Hippocampal formation (tissue), 2 donors: ENCODE measurements at places on chromosomes 4 and X.

GRCh38 chr4:137532869-137533236 is 559 bp upstream of the PCDH18 start:
- no peak for DNase-seq

DNA sequence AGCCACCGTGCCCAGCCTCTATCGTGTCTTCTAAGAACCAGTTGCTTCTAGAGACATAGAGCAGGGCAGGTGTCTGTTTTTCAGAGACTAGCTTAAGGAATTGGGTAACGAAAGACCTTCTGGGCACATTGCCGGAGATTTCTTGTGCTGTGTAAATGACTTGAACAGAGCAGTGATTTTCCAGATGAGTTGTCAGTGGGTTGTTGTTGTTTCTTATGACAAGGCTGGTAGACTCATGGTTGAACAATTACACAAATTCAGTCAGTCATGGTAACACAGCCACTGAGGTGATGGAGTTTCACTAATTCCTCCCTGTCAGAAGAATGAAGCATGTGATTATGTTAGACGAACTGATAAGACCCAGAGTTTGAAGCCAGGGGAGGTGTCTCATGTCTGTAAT is 20.5 kb upstream of the DDX3X start:
- DNase-seq = no peak

DNA sequence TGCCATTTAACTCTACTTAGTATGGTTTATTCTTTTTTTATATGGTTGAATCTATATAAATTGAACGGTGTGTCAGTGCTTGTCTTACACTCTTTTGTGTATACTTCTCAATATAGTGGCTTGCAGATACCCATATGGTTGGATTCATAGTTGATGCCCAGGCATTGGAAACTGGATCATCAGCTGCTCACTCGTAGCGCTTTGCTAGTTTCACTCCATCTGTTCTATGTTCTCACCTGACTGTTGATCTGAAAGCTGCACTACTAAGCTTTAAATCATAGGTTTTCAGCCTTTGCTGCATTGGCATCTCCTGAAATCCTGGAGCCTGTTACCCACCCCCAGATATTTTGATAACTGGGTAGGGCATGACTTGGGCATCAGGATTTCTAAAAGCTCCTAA is 121.6 kb upstream of the DCLK2 start:
- DNase-seq = no peak

DNA sequence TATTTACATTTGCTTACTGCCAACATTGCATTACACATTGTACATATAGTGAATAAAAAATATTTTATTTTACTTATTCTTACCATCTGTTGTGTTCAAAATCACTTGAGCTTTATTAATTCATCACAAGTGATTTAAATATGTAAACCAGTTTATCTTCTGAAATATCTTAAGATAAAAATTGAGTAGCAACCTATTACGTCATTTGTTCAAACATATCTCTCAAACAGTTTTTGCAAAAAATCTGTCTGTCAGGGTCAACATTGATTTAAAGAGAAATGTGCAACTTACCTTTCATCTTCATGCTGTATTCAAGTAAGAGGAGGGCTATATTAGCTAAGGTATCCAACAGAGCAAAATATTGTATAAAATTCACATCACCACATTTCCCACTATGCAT is 610.1 kb downstream of the PCDH19 start:
- DNase-seq = no peak

DNA sequence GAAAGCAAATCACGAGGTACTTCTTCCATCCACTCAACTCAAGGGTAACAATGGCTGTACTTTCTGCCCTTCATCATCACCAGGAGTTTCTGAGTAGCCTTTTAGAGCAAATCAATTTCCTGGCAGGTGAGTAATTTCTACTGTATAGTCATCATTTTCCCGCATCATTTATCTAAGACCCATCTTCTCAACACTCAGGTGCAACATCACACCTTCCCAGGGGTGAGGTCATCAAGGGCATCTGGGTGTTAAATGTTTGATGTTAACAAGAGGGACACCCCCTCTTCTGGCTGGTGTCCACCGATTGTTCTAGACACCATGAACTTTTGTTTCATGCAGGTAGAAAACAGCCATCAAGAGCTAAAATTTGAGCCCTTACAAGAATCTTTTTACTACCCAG is 313.4 kb upstream of the MAGEB2 start:
- no peak for DNase-seq

DNA sequence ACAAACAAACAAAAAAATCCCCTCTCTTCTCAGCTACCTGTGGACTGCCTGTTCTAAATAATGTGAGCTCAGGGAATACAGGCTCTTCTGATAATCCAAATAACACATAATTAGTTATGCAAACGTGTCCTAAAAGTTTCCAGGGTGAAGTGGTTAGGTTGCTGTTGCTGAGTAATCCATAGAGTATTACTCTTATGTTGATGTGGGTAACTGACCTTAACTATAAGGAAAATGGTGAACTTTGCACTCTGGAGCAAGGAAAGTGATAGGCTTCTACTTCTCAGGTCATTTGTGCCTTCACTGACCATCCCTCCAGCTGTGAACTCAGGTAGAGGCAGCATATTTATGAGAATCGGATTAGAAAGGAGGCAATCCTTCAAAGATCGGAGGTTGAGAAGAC is 19.9 kb downstream of the MSN start:
- DNase-seq = no peak

- no peak for DNase-seq
Observed at GRCh38 chr4:4461850-4462249, 74.9 kb downstream of the NSG1 start.

DNA sequence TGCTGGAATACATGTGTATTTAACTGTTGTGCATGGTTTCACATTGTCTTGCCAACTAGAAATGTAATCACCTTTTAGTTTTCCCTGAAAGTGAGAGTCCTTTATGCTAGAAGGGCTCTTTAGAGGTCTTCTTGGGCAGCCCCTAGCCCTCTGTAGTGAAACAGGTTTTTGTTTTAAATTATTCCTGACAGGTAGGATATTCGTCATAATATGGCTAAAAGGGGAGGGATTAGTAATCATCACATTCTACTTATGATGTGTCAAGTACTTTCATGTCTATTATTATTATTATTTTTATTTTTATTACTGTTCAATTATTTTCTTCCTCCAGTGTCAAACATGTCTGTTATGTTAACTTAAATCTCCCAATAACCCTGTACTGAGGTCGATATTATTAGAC is 35.5 kb downstream of the MSN start:
- DNase-seq = no peak

- no peak for DNase-seq
Observed at GRCh38 chr4:76802236-76803021, 95.5 kb downstream of the SOWAHB start.

DNA sequence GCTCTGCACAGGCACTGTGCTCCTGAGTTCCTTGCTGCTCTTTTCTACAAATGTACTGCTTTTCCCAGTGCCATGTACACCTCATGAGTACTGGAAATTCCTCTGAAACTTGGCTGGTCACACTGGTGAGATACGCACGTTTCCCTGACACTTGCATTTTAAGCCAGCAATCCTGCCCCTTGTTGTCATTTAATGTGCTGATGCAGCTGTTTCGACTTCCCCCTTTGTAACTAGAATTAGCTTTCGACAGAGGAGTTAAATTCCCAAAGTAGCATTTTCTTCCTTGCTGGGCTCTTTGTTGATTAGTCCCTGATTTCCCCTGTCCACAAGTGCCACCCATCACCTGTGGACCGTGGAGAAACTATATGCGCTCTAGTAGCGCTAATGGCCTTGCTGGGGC is 77.5 kb downstream of the IQCM start:
- no peak for DNase-seq

DNA sequence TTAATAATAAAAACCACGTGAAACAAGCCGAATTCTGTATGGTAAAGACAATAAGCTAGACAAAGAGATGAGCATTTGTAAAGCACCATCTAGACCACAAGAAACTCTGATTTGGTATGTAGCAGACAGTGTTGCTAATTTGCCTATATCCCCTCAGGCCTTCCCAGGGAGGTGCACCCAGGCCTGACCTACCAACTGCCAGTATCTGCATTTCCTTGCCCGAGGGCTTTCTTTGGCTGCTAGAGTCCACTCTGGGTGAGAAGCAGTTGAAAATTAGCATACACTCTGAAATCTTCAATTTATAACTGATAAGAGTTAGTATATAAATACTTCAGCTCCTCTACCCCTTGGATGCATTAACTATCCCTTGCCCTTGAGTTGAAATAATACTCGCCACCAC is 37.4 kb upstream of the IL1RAPL1 start:
- no peak for DNase-seq
